ENCODE measurements at places on chromosomes 1 and 21.

DNA sequence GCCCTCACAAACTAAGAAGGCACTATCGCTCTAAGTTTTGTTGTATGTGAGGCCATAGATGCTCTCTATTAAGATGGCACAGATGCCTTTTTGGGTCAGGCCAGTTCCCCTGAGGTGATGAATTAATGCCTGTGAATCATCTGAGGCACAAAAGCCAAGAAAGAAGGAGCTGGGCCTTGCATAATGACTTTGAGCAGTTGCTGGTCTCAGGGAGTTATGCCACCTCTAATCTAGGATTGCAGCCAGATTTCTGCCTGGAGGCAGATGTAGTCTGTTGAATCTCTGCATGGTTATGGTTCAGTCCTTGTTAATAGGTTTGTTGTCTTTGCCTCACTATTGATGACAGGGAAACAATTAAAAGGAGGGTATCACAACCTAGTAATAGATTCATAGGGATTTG is 168.1 kb upstream of the CHRM3 start:
- no peak for ATAC-seq

DNA sequence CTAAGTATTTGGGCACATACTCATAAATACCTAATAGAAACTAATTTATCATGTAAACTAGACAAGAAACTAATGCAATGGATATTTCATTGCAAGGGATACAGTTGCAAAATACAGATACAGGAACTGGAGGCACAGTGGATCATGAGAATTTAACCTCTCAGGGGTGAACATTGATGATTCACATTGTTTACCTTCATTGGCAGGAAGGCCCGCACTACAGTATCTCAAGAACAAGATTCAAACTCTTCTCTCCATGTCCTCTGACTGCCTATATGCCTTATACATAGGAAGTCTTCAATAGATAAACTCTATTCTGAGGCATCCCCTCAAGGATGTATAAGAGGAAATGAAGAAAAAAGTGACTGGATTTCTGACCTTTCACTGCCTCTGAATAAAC is 18.4 kb upstream of the PTBP2 start:
- ATAC-seq, result no peak

DNA sequence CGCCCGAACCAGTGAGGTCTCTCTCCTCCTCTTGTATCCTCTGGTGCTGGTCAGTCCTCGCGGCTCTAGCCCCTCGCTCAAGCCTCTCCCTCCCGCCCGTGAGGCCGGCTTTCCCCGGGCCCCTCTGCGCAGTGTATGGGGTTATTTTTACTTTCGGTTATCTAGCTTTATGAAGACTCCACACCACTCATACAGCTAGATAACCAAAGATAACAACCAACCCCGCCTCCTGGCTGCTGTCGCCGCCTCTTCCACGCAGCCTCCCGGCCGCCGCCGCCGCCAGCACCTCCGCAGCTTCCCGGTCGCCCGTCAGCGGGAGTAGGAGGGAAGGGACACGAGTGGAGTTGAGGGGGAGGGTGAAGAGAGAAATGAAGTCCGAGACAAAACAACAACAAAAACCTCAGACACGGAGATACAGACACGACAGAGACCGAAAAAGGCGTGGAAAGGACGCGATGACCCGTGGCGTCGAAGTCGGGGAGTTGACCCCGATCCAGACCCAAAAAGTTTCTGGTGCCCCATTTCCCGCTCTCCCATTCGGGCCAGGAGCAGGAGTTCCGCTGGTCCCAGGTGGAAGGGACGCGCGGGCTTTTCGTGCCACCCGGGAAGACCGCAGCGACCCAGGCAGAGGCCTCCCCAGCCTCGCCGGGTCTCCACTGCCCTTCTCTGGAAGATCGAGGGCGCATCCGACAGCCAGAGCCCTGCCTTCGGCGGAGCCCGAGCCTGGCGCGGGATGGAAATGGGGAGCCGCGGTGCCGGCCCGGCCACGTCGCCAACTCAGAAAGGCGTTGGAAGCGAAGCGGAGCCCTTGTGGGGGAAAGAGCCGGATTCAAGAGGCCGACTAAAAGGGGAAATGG is 51.4 kb downstream of the RHBG start:
- ATAC-seq, result no peak

- no peak for ATAC-seq
Measured at GRCh38 chr1:84692391-84692790, 2.1 kb upstream of the SSX2IP start.

GRCh38 chr1:221782477-221782876 is 40.6 kb upstream of the DUSP10 start:
- peak; percentile 24 for ATAC-seq

DNA sequence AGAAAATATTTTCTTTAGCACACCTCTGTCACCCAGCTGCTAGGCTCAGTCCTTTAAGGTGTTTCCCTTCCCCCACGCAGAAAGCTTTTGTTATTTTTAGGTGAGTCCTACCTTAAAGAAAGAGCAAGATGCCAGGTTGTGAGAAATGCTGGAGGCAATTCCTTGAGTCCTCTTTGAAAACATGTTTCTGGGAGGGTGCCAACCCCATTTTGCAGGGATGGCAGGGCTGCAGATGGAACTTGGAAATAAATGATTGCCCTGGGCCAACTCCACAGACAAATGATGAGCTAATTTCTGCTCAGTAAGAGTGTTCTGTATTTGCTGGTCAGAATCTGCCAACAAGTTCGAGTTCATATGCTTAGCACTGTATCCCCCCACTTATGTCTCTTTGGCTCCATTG is 119.2 kb upstream of the RAB3GAP2 start:
- ATAC-seq, result no peak
